ENCODE measurements at places on chromosomes 2 and 18.

- DNase-seq, result no peak
Observed at GRCh38 chr2:219766658-219767057, 139.2 kb downstream of the SLC4A3 start.

- DNase-seq, result no peak
Observed at GRCh38 chr2:113672326-113672932, 45.4 kb downstream of the RABL2A start.

- DNase-seq, result no peak
Observed at GRCh38 chr2:26567534-26567933, 73.6 kb downstream of the CIB4 start.

- DNase-seq, result no peak
Observed at GRCh38 chr18:8811115-8811514, 105.8 kb downstream of the MTCL1 start.

- no peak for DNase-seq
Observed at GRCh38 chr2:103003750-103004260, 242.0 kb downstream of the TMEM182 start.

- DNase-seq, result no peak
Observed at GRCh38 chr18:2979871-2980790, 32.8 kb downstream of the LPIN2 start.

- DNase-seq, result no peak
Observed at GRCh38 chr2:12289120-12289802, 427.5 kb upstream of the TRIB2 start.

DNA sequence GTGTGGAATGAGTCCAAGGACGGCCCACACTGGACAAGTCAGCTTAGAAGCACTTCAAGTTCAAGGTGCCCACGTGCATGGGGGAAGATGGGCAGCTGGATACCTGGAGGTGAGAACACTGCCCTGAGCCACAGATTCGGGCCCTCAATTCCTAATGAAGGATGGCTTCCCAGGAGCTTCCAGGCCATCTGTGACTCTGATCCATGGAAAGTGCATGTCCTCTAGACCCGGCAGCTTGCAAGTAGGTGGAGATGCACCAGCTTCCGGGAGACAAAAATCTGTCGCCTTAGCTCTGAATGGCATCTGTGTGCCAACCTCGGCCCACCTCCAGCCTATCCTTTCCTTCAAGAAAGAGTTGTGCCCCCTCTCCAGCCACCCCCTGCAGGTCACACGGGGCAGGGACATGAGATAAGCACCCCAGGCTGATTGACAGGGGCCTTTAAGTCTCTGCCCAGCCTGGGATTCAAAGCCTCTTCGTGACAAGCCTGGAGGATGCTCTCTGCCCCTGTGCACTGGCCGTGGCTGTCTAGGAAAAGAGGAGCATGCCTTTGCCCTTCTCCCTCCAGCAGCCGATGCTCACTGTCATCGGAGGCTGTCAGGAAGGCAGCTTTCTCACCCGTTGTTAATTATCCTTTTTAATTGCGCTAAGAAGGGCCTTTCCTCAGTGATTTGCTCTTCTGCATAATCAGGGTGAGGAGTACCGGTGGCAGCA is 65.5 kb downstream of the BIN1 start:
- DNase-seq, result no peak

DNA sequence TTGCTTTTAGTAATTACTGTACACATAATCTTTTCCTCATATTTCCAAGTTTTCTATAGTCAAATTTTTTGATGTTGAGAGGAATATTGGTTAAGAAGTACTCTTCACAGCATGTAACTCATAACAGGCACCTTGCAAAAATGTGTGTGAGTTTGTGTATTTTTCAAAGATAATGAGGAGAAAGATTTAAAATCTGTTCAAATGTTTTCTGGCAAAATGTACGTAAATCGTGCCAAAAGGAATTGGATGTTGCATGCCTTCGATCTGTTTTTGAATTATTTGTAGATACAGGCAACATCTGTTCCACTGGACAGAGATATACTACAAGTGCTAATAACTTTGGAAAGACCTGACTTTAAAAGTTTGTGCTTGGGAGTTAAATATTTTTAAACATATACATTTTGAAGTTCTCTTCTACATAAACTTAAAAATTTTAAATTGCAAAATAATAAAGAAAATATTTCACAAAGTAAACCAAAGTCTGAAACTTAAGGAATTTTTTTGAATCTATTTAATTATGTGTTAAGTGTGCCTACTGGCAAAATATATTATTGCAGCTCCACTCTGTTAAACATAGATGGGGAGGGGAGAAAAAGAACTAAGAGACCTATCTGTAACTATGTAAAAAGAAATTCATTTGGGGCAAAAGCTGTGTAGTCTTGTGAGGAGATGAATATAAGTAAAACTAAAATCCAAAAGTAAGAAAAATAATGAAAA is 133.5 kb upstream of the UBE2E3 start:
- no peak for DNase-seq

GRCh38 chr2:12720278-12720620 is 3.5 kb downstream of the TRIB2 start:
- no peak for DNase-seq

GRCh38 chr2:54630858-54631497 is 92.5 kb upstream of the EML6 start:
- DNase-seq, result no peak

GRCh38 chr2:36564377-36564930 is 33.5 kb downstream of the FEZ2 start:
- no peak for DNase-seq

- DNase-seq, result no peak
Observed at GRCh38 chr2:231662811-231663457, 45.4 kb upstream of the PTMA start.

- no peak for DNase-seq
Observed at GRCh38 chr2:12617366-12617765, 99.4 kb upstream of the TRIB2 start.

- no peak for DNase-seq
Observed at GRCh38 chr18:13105059-13105458, 113.5 kb upstream of the LDLRAD4 start.

- no peak for DNase-seq
Observed at GRCh38 chr2:26316041-26316440, 29.9 kb upstream of the SELENOI start.

- DNase-seq, result no peak
Observed at GRCh38 chr2:190361572-190361971, 18.2 kb downstream of the INPP1 start.

GRCh38 chr2:36389091-36389564 is 33.5 kb downstream of the CRIM1 start:
- DNase-seq, result no peak

GRCh38 chr2:29449499-29449898 is 334.3 kb downstream of the CLIP4 start:
- no peak for DNase-seq

All from LoVo (cell line).